Activated CD4-positive, alpha-beta T cell treated with anti-CD3 and anti-CD28 coated beads, Interleukin-2, amount 10 ng/mL, durations not matched to agents 24 days and 14 days (primary cell): ENCODE measurements at places on chromosomes 2 and 18. TPM values are rescaled to one million over a fixed set of nuclear protein-coding genes. Genes with fewer than 3 reads are reported as not detected.

Gene CD226
- total RNA-seq, result 121 and 123 TPM in 2 replicates

DNA sequence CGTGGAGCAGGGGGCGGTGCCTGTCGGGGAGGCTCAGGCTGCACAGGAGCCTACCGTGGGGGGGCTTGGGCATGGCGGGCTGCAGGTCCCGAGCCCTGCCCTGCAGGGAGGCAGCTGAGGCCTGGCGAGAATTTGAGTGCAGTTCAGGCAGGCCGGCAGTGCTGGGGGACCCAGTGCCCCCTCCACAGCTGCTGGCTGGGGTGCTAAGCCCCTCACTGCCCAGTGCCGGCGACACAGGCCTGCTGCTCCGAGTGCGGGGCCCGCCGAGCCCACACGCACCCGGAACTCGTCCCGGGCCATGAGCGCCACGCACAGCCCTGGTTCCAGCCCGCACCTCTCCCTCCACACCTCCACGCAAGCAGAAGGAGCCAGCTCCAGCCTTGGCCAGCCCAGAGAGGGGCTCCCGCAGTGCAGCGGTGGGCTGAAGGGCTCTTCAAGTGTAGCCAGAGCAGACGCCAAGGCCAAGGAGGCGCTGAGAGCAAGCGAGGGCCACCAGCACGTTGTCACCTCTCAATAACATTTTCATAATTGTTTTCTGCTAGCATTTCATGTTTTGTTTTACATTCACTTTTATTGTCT lies 1378.9 kb upstream of the CELF4 start:
- no peak for DNase-seq

Gene PLEK
- 0.26 and 0.62 TPM in 2 replicates for total RNA-seq

DNA sequence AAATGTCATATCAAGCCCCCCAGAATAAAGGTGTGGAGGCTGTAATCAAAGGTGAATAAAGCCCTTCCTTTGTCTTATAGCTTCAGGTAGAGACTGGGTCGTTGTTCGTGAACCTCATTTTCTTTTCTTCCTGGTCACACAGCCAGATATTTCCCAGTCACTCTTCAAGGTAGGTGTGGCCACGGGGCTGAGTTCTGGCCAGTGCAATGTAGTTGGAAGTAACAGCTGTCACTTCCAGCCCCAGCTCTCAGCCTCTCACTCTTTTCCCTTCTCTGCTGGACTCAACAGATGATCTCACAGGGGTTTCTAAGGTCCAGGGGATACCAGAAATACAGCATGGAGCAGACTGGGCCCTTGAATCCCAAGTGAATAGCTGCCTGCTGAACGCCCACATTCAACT lies 15.8 kb upstream of the TRPM8 start:
- DNase-seq, result no peak

Gene SCN7A
- total RNA-seq, result not detected in 2 replicates

Gene GCFC2
- 34.9 and 42.0 TPM in 2 replicates for total RNA-seq

DNA sequence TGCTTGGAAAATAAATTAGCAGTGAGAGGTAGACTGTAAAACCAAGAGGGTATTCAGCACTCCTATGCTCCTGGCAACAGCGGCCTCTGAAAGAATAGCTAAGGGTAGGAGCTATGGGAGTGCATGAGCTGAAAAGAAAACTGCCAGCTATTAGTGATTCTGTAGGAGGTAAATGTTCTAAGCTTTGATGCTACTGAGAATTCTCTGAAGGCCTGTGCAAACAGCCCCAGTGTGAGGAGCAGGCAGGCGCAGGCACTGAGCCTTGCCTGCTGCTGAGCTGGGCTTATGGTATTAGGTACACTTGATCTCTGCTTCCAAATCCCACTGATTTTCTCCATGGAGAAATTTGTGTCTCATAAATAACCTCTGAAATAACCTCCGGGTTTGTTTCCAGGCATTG lies 86.7 kb downstream of the NYAP2 start:
- no peak for DNase-seq

Gene RHOB
- 16.4 and 18.5 TPM in 2 replicates for total RNA-seq

DNA sequence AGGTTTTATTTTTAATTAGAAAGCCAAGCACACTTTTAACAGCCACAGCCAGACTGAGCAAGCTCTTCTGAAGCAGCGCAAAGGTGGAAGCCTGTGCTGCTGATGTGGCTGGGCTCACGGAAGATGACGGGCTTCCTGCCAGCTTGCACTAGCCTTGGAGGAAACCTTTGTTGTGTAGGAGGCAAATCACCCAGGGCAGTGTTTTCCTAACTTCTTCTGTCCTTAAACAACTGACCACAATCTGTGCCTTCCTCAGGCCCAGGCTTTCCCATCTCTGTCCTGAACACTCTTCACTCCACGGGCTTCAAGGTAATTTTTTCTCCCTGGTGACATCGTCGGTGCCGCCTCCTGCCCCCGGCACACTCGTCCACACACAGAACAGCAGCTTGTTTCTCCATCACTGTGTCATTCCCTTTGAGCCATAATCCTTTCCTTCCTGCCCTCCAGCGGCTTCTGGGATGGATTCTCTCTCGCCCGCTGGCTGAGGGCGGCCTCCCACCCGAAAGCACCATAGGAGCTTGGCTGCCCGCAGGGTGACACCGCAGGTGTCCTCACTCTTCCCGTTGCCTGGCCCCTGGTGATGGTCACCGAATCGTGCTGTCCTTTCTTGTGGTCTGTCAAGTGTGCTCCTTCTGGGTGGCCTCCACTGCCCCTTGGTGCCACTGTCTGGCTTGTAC lies 31.1 kb upstream of the INHBB start:
- peak; percentile 80 for DNase-seq

DNA sequence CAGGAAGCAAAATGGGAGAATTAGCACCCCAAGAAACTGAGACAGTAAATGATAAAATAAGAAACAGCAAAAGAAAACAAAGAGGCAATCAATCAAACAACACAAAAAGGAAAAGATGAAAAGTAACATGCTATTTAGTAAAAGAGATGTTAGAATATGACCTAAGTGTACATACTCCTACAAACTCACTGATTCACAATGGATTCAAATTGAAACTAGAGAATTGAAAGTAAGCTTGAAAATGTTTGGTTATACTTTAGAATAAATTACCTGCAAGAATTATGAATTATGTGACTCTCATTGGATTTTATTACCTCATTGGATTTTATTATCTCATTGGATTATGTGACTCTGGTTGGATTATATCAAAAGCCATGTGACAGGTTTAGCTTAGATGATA lies 22.8 kb upstream of the CCNYL1 start:
- no peak for DNase-seq

Gene DSG4
- total RNA-seq, result not detected in 2 replicates

Gene RPRD1A
- total RNA-seq, result 24.6 and 27.4 TPM in 2 replicates

GRCh38 chr2:62597323-62597722 lies 91.3 kb upstream of the TMEM17 start:
- no peak for DNase-seq

Gene EPAS1
- 16.2 and 19.4 TPM in 2 replicates for total RNA-seq

Gene KCNG3
- 0.12 and 0.26 TPM in 2 replicates for total RNA-seq

DNA sequence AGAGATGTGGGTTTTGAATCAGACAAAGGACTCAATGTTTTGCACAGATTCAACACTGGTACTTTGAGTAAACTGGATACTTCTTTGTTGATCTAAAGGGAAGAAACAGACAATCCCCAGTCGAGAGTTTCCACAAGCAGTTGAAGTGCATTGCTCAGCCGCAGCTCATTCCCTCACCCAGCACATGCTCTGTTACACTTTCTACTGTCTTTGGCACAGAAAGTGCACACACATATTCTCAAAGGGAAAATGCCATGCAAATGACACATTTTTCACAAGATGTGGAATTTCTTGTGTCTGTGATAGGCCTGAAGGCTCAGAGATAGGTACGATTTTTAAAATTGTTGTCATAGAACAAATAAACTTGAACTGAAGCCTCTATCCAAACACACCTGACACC lies 258.9 kb upstream of the TRIB2 start:
- no peak for DNase-seq

GRCh38 chr2:10524341-10524740 lies 76.2 kb upstream of the ODC1 start:
- DNase-seq, result no peak

DNA sequence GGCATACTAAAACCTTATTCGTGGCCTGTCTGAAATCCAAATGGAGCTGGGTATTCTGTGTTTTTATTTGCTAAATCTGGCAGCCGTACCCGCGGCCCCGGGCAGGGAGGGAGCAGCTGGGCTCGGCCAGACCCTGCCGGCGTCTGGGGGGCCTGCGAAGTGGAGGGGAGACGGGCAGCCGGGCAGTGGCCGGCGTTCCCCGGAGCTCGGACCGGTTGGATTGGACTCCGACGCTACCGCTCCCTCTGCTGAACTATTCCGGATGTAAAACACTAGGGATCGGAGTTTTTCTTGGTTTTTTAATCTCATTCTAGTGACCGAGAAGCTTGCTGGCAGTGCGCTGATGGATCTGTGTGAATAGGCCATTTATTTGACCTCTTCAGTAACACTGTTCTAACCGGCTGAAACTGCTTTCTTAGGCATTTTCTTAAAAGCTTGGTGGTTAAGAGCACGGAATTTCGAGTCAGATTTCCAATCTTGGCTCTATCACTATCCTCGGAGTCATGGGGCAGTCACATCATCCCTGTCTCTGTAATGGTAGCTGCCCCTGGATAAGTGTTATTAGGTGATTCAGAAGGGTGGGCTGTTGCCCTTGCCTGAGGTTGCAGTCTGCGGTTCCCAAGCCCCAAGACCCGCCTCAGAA lies 694 bp downstream of the UNC50 start:
- peak; percentile 63 for DNase-seq

DNA sequence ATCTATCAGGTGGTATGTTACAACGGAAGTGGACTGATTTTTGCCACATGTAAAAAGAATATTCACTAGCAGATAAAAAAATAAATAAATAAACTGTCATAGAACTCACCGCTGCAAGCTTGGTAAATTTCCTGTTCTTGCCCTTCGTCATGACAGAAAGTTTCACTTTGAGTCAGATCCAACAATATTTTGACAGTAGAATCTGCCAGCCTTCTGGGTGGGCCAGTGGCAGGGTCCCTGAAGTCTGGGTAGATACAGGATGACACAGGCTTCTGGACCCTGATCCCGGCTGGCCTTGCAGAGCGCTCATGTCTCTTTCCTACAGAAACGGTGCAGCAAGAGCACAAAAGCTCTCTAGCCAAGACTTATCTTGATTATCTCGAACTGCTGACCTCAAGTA lies 97.8 kb upstream of the PMAIP1 start:
- DNase-seq, result no peak

Gene LIMS3
- total RNA-seq, result 0.16 TPM in 1 of 2 replicates, not detected in the other

DNA sequence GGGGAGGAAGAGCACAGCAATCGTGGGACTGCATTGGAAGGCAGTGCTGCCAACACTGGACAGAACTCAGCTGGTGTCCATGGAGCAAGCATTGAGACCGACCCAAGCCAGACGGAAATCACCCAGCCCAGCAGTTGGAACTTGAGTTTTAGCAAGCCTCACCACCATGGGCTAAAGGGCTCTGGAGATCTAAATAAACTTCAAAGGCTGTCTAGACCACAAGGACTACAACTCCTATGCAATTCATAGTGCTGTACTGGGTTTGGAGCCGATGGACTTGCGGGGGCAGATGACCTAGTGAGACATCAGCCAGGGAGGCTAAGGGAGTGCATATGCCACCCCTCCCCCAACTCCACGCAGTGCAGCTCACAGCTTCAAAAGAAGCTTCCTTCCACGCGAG lies 243.6 kb upstream of the SLC39A10 start:
- DNase-seq, result no peak

DNA sequence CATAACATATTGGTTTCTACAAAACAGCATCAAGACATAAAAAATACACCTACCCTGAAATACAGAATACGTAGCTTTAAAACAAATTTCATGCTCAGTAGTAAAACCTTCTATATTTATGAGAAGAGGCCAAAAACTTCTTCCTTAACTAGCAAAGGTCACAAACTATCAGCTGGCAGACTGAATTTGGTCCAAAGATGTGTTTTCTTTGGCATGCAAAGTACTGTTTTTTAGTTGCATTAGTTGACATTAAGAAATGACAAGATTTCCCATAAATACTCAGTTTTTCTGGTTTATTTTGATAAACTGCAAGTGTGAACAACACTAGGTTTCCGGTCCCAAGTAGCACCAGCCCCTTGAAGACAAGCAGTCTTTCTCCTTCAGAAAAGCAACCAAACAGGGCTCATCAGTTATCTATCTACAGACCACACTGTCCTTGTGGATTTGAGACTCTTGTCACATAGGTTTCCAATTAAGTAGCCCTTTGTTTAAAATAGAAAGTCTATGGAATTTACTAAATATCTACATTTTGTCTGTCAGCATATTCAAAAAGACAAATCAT lies 35.6 kb downstream of the SLC25A12 start:
- no peak for DNase-seq

DNA sequence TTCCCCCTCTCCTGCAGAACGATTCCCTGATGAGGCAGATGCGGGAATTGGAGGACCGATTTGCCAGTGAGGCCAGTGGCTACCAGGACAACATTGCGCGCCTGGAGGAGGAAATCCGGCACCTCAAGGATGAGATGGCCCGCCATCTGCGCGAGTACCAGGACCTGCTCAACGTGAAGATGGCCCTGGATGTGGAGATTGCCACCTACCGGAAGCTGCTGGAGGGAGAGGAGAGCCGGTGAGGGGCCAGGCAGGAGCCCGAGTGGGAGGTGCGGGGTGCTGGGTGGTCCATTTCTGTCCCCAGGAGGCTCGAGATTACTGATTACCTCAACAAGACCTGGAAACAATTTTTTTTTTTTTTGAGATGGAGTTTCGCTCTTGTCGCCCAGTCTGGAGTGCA lies 3.1 kb downstream of the DES start:
- no peak for DNase-seq

DNA sequence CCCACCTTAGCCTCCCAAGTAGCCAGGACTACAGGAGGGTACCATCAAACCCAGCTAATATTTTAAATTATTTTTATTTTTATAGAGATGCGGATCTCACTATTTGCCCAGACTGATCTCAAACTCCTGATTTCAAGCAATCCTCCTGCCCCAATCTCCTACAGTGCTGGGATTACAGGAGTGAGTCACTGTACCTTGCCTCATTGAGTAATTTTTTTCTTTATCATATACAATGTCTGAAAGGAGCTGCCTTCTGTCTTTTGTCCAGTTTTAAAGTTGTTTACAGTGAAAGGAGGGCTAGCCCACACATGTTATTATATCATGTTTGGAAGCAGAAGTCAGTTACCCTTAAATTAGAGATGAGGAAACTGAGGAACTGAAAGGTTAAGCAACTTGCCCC lies 32.5 kb downstream of the PRKRA start:
- DNase-seq, result no peak

GRCh38 chr2:223852281-223852795 lies 15.0 kb upstream of the AP1S3 start:
- no peak for DNase-seq

Gene NYAP2
- total RNA-seq, result not detected in 2 replicates

- DNase-seq, result peak; percentile 66
Observed at GRCh38 chr2:216633616-216634369, 573 bp downstream of the IGFBP2 start.

Gene ACVR1C
- total RNA-seq, result 0.98 and 1.0 TPM in 2 replicates

GRCh38 chr2:171406044-171406443 lies 27.7 kb downstream of the METTL8 start:
- DNase-seq, result no peak

GRCh38 chr2:71606244-71606643 lies 152.9 kb downstream of the DYSF start:
- DNase-seq, result no peak

Gene FBXO41
- total RNA-seq, result 32.2 and 33.8 TPM in 2 replicates

DNA sequence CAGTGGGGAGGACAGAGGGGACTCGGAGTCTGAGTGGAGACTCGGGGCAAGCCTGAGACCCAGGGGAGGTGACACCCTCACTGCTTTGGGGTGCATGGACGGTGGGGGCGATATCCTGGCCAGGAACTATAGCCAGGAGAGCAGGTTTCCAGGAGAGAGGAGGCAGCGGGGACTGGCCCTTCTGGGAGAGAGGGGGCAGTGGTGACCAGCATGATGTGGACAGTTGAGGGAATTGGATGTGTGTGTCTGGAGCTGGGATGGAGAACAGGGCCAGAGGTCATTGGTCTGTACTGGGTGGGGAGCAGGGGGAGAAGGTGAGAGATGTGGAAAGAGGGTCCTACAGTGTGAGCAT lies 63.6 kb downstream of the ACKR3 start:
- DNase-seq, result no peak
